ENCODE measurements at places on chromosomes 4 and X. TPM values are rescaled to one million over a fixed set of nuclear protein-coding genes. Genes with fewer than 3 reads are reported as not detected.

DNA sequence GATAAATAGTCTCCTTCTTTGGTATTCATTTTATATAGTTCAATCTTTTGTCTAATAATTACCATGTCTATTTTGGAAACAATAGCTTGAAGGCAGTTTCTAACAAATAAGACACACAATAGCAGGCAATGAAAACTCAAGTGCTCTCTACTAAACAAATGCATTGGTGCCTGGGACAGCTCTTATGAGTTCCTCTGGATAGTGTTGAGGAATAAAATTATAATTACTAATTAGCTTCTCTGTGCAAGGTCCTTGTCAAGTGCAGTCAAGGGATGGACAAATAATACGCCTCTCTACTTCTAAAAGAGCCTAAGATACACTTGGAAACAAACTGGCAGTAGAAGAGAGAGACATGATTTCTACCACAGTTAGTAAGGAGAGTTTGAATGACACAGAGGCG, 229.0 kb upstream of the GLRA2 start:
- DNase-seq: no peak

- peak; percentile 75 for DNase-seq
Measured at GRCh38 chrX:136227948-136228838, 23.0 kb downstream of the MAP7D3 start.

GRCh38 chr4:62209757-62210485, 1009.8 kb downstream of the ADGRL3 start:
- no peak for DNase-seq

Gene GSX2
- total RNA-seq: not detected

- DNase-seq: no peak
Measured at GRCh38 chr4:102543030-102543928, 42.1 kb downstream of the NFKB1 start.

DNA sequence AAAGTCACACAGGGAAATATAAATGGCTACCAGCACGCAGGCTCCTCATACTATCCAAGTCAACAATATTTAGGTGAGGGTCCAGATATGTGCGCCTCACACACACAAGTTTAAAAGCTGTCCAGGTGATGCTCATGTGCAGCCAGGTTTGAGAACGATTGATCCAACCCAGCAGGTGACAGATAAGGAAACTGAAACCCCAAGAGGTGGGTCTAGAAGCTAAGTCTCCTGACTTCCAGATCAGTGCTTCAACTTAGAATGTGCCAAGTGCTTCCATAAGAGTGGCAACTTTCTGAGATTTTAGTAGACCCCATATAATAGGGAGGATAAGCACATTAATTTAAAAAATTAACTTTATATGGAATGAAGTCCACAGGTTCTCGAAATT, 54.4 kb upstream of the NAP1L5 start:
- no peak for DNase-seq

GRCh38 chr4:52861171-52861823, 820 bp upstream of the RASL11B start:
- no peak for DNase-seq

DNA sequence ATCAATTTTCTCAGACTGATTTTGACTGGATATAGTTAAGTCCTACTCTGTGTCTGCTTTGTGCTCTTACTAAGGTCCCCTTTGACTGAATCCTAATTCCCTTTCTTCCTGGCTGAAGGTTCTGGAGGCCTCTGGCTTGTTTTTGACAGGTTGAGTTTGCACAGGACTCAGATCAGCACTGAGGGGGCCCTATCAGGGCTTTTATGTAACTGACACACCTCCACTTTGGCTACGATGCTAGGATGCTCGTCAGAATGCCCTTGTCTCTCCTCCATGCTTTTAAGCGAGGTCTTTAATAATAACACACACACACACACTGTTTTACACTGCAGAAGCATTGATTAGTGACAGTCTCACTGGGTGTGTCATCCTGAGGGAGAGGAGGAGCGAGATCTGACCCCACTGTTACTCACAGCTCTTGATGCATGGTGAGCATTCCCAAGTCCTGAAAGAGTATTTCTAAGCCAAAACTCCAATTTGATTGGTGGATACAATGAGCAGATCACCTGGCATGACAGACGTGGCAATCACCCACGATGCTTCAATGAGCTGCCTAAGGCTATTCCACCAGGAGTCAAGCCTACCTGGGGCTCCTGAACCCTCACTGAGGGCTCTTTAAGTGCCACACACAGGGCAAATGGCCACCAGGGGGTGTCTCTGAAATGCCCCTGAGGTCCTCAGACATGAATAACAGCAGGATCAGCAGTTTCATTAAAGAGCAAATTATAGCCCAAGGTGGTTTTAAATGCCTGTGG, 130.4 kb upstream of the CPEB2 start:
- peak; percentile 49 for DNase-seq

GRCh38 chrX:110050901-110051300, 48.0 kb downstream of the TMEM164 start:
- no peak for DNase-seq

DNA sequence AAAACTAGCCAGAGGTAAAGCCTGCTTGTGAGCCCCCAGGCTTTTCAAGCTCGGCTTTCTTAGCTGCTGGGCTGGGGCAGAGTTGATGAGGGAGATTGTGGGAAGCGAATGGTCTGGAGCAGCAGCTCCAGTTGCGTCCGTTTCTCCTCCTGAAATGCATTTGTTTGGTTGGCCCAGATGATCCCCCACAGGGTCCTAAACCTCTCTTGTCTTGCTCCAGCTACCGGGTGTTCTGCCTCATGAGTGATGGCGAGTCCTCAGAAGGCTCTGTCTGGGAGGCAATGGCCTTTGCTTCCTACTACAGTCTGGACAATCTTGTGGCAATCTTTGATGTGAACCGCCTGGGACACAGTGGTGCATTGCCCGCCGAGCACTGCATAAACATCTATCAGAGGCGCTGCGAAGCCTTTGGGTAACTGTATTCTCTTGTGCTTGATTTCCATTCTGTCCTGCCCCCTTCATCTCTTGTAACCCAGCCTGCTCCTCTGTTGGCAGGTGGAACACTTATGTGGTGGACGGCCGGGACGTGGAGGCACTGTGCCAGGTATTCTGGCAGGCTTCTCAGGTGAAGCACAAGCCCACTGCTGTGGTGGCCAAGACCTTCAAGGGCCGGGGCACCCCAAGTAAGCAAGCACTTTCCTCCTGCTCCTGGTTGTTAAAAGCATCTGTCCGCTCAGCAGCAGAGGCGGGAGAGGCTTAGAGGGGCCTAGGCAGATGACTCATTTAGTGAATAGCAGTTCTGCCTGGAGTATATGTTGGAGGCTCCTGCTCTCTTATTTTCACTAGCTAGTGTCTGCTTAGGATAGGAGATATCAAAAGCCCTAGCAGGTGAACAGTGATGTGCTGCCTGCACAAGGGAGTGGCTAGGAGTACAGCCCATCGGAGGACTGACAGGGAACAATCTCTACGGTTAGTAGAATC, 15.3 kb downstream of the TKTL1 start:
- DNase-seq: no peak

DNA sequence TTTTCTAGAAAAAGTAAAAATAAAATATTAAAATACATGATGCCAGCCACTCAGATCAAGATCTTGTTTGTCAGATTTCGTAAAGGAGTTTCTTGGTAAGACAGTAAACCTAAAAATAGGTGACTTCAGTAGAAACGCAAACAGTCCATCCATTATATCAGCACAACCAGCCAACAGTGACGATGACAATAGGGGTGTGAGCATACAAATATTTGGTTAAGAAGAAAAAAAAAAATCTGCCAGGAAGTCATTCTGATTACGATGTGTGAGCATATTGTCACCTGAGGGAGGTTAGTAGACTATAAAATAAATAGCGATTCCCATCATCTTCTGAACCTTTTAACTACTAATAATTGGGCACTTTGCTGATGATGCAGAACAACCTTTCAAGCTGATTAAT, 37.6 kb downstream of the SLC7A11 start:
- DNase-seq: no peak

Gene ZNF630
- total RNA-seq: not detected

Gene UGT2B15
- total RNA-seq: not detected

Gene TMEM150C
- 1.9 TPM for total RNA-seq

Gene MTTP
- total RNA-seq: not detected

GRCh38 chr4:133969202-133969848, 232.3 kb downstream of the PABPC4L start:
- peak; percentile 48 for DNase-seq

Gene PAGE1
- total RNA-seq: 12.3 TPM

Gene CSN1S1
- not detected for total RNA-seq

DNA sequence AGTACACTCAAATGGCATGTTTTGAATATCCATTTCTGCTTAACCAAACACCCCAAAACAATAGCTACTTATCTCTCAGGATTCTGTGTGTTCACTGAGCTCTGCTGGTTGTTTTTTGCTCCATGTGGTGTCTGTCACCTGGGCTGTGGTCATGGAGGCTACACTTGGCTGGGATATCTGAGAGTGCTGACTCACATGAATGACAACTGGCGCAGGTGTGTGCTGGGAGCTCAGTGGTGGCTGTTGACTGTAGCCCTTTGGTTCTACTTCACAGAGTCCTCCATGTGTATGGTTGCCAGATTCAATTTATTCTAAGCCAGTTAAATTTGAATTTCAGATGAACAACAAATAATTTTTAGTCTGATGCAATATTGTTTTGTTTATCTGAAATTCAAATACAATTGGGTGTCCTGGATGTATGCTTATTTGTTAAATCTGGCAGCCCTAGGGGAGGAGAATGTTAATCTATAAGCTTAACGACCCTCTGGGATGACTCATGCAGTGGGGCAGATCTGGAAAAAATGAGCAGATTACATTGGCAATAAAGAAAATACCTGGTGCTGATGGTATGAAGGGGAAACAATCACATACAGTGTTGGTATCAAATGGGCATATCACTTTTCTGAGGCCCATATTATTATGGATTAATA, 28.2 kb upstream of the TCEAL4 start:
- no peak for DNase-seq

DNA sequence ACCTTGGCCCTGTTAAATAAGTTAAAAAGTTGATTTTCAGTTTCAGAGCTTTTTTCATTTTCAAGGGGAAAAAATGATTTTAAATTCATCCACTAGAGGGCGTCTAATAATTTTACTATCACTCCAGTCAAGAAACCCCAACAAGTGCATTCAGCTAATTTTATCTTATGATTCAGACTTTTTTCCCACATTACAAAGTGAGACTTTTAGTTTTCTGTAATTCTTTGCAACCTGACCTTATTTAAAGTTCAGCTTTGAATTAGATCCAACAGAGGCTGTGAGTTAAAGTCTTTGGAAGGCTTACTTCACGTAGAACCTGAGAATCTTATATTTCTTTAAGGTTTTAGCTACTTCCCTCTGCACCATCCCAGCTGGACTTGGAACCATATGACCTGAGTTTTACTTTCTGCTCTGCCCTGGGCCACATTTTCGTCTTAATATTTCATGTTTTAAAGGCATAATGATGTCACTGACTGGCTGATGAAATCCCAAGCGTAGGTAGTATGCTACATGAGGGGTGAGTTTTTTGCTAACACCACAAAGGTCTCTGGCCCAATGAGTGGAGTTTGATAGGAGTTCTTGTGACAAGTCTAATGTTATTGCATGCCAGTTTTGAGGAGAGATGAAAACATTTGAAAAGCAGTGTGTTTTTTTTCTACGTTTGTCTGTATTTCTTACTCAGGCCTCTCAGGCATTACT, 7.2 kb downstream of the GNRHR start:
- peak; percentile 63 for DNase-seq

GRCh38 chrX:23832721-23833120, 49.7 kb downstream of the SAT1 start:
- DNase-seq: no peak

Gene LDOC1
- 35.5 TPM for total RNA-seq

DNA sequence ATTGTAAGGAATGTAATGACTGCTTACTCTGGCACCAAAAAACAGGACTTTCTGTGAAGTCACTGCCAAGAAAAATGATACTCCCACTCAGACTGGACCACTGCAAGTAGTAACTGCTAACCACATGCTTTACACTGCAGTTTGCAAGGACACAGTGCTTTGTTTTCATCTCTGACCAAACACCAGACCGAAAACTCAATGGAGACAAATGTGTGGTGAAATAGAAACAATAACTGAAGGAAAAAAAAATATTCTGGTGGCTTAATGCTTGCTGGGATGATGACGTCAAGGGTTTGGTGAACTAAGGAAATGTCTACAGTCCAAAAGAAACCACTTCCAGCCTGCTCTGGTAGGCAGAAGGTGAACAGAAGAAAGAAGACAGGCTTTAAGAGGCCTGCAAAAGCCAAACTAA, 13.2 kb downstream of the GPC4 start:
- peak; percentile 26 for DNase-seq

GRCh38 chr4:3372264-3372932, 69.4 kb upstream of the HGFAC start:
- DNase-seq: no peak

- no peak for DNase-seq
Measured at GRCh38 chrX:146754268-146754667, 55.3 kb upstream of the CXorf51B start.

DNA sequence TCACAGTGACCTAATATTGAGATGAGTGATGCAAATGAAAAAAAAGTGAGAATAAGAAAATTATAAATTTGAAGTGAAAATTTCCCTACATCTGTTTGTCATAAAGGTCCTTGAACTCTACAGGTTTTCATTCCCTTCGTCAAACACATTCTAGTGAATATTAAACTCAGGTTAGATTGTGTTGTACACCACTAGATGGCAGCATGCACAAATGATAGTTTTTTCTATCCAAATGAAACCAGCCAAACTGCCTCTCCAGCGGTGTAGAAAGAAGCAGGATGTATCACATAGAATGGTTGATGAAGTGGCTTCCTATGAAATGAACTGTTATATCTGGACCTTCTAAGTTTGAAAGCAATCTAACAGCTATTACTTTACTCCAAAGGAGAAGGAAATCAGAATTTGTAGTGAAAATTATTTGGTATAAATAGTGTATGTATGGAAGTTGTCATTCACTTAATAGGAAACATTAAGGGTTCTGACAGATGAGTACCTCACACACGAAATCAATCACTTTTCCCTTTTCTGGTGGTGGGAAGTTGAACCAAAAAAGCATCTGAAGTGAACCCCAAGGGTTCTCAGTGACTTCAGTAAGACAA, 382.7 kb downstream of the UNC5C start:
- DNase-seq: peak; percentile 53

GRCh38 chrX:65451663-65452062, 82.9 kb downstream of the LAS1L start:
- DNase-seq: peak; percentile 14

- peak; percentile 57 for DNase-seq
Measured at GRCh38 chr4:40409835-40410234, 74.7 kb downstream of the CHRNA9 start.

GRCh38 chrX:2451501-2452316, 49.1 kb downstream of the DHRSX start:
- no peak for DNase-seq

Gene HHIP
- 48.8 TPM for total RNA-seq

GRCh38 chrX:124502166-124502565, 155.8 kb downstream of the SH2D1A start:
- DNase-seq: no peak

DNA sequence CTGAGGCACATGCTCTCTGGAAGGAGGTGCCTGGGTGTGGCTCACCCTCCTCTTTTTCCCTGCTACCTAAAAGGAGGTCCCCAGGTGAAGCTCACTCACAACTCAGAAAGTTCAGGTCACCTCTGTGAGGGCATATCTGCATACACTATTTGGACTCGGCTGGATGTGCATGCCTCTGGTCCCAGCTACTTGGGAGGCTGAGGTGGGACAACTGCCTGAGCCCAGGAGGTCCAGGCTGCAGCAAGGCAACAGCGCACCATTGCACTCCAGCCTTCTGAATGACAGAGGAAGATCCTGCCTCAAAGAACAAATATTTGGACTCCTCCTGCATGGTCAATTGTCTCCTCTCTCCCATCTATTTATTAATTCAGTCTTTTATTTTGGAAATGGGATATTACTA, 46.4 kb downstream of the CPLX1 start:
- no peak for DNase-seq
